Aorta (tissue), 5 donors: ENCODE measurements at places on chromosomes 4 and X.
A peak's percentile ranks its signal among the peaks of the same experiment; 100 is the strongest.

- peak; percentile 48 for DNase-seq
- no peaks in the 10 kb centered on the region for H3K36me3 ChIP-seq
- H3K27ac ChIP-seq = no peak overlapping the region
- no peaks in the 10 kb centered on the region for H3K4me1 ChIP-seq
- no peaks in the 10 kb centered on the region for H3K27me3 ChIP-seq
These were observed 286.1 kb upstream of the TENM3 start for GRCh38 chr4:181957088-181957487.

DNA sequence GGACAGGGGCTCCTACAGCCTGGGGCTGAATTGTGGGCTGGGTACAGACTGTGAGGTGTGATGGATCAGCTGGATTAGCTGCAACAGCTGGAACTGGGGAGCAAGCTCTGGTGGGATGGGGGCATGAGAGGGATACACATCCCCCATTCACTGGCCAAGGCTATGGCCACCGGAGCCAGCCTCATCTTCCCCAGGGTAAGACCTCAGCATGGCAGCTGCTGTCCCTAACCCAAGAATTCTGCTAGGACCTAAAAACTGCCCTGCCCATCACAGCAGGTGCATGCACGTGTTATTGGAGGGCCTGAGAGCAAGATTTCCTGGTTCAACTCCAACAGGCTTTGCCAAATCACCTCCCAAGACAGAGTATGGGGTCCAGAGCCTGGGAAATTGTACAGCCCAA is 258.6 kb upstream of the AGTR2 start:
- no peaks in the 10 kb centered on the region for H3K4me1 ChIP-seq
- H3K4me3 ChIP-seq = no peak overlapping the region
- no peak for DNase-seq

- DNase-seq = no peak
- no peaks in the 10 kb centered on the region for H3K4me1 ChIP-seq
- no peak overlapping the region for H3K27ac ChIP-seq
- H3K36me3 ChIP-seq = no peaks in the 10 kb centered on the region
- no peaks in the 10 kb centered on the region for H3K27me3 ChIP-seq
These were observed 523.8 kb upstream of the CPEB2 start for GRCh38 chr4:14478504-14478903.

DNA sequence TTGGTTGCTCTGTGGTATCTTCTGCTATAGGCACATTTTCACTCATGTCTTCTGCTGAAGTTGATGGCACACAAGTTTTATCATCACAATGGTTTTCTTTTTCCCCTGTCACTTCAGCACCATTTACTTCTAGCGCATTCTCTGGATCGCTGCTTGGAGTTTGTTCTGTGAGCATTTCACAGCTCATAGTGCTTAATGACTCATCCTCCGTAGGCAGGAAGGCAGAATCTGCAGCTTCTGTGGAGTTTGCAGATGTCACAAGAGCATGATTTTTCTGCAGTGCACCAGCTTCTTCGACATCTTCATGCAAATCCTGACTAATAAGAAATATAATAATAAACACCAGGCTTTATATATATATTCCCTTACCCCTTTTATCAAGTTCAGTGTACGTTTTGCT is 83.6 kb downstream of the CHM start:
- H3K27me3 ChIP-seq = no peaks in the 10 kb centered on the region
- no peaks in the 10 kb centered on the region for H3K4me1 ChIP-seq
- H3K36me3 ChIP-seq = no peaks in the 10 kb centered on the region
- H3K4me3 ChIP-seq = no peak overlapping the region

GRCh38 chrX:66815227-66815626 is 176.3 kb upstream of the EDA2R start:
- H3K36me3 ChIP-seq = no peaks in the 10 kb centered on the region
- no peak overlapping the region for H3K4me3 ChIP-seq
